ENCODE measurements at places on chromosomes 1 and 21. TPM values are rescaled to one million over a fixed set of nuclear protein-coding genes. Genes with fewer than 3 reads are reported as not detected.

FAM72D gene
- 0.99 TPM for total RNA-seq

KCNN3 gene
- 0.99 TPM for total RNA-seq

KMO gene
- total RNA-seq = 0.10 TPM

RSBN1 gene
- total RNA-seq = 18.3 TPM

GPA33 gene
- total RNA-seq = 0.10 TPM

TMEM79 gene
- total RNA-seq = 14.6 TPM

KCNK2 gene
- 6.6 TPM for total RNA-seq

ADAMTS1 gene
- 67.3 TPM for total RNA-seq

PPIAL4G gene
- total RNA-seq = under 0.01 TPM

ATP1A4 gene
- not detected for total RNA-seq

OR2T33 gene
- not detected for total RNA-seq

PADI4 gene
- 10.4 TPM for total RNA-seq

CA6 gene
- total RNA-seq = 4.8 TPM

TDRD5 gene
- total RNA-seq = 0.59 TPM

GRIK1 gene
- total RNA-seq = 0.99 TPM

APCS gene
- not detected for total RNA-seq

SNIP1 gene
- 11.7 TPM for total RNA-seq

TAL1 gene
- total RNA-seq = 5.3 TPM

FMO1 gene
- 11.9 TPM for total RNA-seq

RNF186 gene
- not detected for total RNA-seq

FCER1G gene
- 12.4 TPM for total RNA-seq

CRYAA gene
- total RNA-seq = not detected

LYPD8 gene
- total RNA-seq = not detected

All from skin of body (tissue), 3 donors.